Frontal cortex (tissue), 4 donors: ENCODE measurements at places on chromosomes 2 and 18. TPM values are rescaled to one million over a fixed set of nuclear protein-coding genes. Genes with fewer than 3 reads are reported as not detected.

Gene C2orf78
- not detected for total RNA-seq

Gene ABCB11
- under 0.01 TPM for total RNA-seq

Gene STEAP3
- total RNA-seq: under 0.01 TPM

Gene SLC4A3
- 31.8 TPM for total RNA-seq

Gene LAMA3
- total RNA-seq: 1.2 TPM

Gene CAMKMT
- 6.5 TPM for total RNA-seq

Gene MREG
- 2.4 TPM for total RNA-seq

Gene GKN2
- total RNA-seq: not detected

Gene CCBE1
- 32.6 TPM for total RNA-seq

Gene FSIP2
- 2.0 TPM for total RNA-seq

Gene FSHR
- total RNA-seq: not detected

Gene BCL2
- total RNA-seq: 17.9 TPM

Gene FAM228B
- 127 TPM for total RNA-seq

Gene PTH2R
- total RNA-seq: 3.3 TPM

Gene CYP27C1
- 2.4 TPM for total RNA-seq

Gene ANKRD62
- not detected for total RNA-seq

Gene POTEF
- not detected for total RNA-seq

Gene B4GALT6
- 7.7 TPM for total RNA-seq

Gene LHCGR
- total RNA-seq: under 0.01 TPM

Gene RAB6C
- total RNA-seq: 0.41 TPM

Gene ADD2
- 291 TPM for total RNA-seq

Gene CGREF1
- total RNA-seq: 18.3 TPM

GRCh38 chr18:56168049-56168781 lies 470.2 kb downstream of the TXNL1 start:
- DNase-seq: peak; percentile 3

- DNase-seq: no peak
Observed at GRCh38 chr18:22524783-22525182, 107.1 kb upstream of the CTAGE1 start.

DNA sequence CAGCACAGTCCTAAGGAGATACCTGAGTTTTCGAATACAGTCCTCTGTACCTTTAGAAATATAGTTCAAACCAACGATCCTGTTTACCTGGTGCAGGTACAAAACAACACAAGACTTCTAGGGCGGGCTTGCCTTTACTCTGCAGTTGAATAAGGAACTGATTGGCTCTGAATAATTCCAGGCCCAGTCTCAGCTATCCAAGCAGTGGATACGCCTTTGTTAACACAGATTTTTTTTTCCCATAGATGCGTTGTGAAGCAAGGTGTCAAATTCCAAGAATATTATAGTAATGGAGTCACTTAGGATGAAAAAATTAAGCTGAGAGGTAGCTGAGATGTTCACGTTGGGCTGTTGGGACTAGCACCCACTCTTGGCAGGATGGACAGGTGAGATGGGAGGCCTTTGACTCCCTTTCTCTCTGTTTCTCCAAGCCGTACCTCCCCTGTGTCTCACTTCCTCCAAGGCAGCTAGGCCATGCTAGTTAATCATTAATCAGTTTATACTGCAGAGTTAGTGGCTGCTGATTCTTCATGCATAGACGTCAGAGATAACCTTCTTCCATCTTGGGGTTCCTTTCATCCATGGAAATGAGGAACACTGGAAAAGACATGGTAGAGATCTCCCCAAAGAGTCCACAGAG lies 380.8 kb upstream of the ACVR2A start:
- DNase-seq: no peak

- peak; percentile 38 for DNase-seq
Observed at GRCh38 chr18:76823161-76823538, 793 bp downstream of the ZNF236 start.

DNA sequence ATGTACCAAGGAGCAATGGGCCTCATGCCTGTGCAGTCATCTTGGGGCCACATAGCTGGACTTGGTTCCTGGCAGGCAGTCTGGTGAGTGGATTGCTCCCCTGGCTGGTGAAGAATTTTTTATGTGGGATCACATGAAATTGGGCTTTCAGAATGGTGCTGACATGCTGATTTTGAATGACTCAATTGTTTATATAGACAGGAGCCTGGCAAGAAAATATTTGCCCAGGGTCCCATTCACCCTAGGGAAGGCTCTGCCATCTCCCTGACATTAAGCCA lies 266.9 kb downstream of the DYSF start:
- no peak for DNase-seq

GRCh38 chr18:54641734-54642133 lies 50.7 kb downstream of the DYNAP start:
- DNase-seq: no peak

DNA sequence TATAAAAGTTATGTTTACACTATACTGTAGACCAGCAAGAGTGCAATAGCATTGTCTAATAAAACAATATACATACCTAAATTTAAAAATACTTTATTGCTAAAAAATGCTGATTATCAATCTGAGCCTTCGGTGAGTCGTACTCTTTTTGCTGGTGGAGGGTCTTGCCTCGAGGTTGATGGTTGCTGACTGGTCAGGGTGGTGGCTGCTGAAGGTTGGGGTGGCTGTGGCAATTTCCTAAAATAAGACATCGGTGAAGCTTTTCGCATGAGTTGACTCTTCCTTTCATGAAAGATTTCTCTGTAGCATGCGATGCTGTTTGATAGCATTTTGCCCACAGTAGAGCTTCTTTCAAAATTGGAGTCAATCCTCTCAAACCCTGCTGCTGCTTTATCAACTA lies 2.4 kb downstream of the TIGD1 start:
- DNase-seq: no peak

- peak; percentile 72 for DNase-seq
Observed at GRCh38 chr2:101473911-101474701, 806 bp downstream of the RFX8 start.

DNA sequence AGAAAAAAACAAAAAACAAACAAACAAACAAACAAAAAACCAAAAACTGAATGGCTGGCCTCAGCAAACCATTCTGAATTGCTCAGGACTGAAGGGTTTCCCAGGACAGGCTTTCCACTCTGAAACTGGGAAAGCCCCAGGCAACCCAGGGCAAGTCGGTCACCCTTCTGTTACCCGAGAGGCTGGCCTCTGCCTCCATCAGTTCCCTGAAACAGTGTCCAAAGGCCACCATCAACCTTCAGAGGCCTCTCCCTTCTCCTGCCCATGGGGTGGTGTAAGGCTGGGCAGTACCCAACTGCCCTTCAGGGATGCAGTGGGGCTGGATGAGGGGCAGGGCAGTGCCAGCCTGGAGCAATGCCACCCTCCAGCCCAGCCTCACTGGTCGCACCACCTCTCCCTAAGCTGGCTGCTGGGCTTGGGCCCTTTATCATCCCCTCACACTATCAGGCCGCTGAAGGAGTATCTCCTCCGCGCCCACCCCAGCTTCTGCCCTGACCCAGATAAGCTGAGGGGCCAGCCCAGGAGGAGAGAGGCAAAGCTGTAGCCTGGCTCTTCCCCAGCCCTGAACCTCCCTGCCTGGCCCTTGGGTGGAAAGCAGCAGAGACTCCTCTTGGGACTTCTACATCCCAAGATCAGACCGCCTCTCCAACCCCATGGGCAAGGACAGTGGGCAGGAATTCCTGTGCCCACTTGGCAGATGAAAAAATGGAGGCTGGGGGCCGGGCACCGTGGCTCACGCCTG lies 35.9 kb downstream of the ZFP36L2 start:
- DNase-seq: no peak

DNA sequence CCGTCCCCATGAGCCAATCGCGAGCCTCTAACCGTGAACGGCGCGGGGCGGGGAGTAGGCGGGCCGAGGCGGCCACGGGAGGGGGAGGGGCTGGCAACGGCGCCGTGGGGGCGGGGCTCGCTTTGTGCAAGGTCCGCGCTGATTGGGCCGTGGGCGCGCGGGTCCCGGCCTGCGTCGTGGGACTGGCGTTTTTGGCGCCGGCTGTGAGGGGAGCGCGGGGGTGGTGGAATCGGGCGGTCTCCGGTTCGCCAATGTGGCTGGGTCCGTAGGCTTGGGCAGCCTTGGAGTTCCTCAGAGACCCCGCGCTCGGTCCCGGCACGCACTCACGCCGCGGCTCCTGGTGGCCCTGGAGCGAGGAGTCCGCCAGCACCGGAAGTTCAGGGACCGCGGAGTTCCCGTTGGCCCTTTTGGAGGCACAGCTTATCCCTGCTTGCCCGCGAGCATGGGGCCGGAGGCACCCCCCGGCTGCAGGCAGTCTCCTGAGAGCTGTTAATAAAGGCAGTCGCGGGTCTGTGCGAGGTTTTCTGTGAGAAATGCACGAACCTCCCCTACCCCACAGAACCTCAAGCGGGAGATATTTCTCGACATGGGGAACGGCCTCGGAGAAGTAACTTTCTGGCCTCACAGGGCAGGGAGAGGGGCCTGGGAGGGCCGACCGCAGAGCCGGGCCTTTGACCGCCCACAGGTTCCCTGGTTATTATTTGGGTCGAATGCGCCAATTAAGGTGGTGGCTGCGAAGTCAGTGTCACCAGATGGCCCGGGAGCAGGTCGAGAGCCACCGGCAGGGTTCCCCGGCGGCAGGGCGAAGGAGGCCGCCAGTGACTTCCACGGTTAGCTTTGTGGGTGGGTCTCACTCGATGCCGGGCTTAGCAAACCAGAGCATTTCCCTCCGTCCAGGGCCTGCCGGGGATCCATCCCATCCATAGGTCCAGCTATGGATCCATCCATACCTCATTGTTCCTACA lies 574 bp upstream of the NCL start:
- DNase-seq: peak; percentile 98

GRCh38 chr2:64622443-64623241 lies 31.1 kb downstream of the SERTAD2 start:
- no peak for DNase-seq

GRCh38 chr2:112627060-112628040 lies 18.4 kb upstream of the SLC20A1 start:
- DNase-seq: peak; percentile 43

- DNase-seq: no peak
Observed at GRCh38 chr2:150931451-150931850, 330.2 kb downstream of the RBM43 start.

GRCh38 chr18:66419400-66419799 lies 184.5 kb downstream of the CDH19 start:
- no peak for DNase-seq

- DNase-seq: no peak
Observed at GRCh38 chr2:122856696-122857095, 1101.2 kb downstream of the TSN start.

GRCh38 chr18:23451011-23451410 lies 2.1 kb upstream of the RIOK3 start:
- DNase-seq: no peak

GRCh38 chr2:11621410-11621809 lies 48.6 kb downstream of the NTSR2 start:
- no peak for DNase-seq

- DNase-seq: no peak
Observed at GRCh38 chr2:238314576-238314975, 5.7 kb upstream of the TRAF3IP1 start.

GRCh38 chr2:226837334-226837733 lies 1.5 kb downstream of the RHBDD1 start:
- no peak for DNase-seq

DNA sequence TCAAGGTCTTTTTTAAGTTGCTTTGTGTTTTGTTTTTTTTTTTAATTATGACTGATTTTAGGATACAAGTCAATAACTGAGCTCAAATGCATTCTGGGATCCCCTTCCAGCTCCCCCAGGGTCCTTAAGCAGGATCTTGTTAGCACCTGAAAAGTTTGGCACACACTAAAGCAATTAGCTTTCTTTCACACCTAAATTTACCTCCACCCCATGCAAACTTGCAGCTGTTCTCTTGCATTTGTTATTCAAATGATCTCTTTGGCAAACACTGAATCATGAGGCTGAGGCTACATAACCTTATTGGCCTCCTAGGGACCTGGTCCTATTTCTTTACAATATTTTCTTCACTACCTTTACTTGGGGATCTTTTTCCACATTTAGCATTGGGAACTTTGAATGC lies 2026.1 kb upstream of the CELF4 start:
- no peak for DNase-seq

DNA sequence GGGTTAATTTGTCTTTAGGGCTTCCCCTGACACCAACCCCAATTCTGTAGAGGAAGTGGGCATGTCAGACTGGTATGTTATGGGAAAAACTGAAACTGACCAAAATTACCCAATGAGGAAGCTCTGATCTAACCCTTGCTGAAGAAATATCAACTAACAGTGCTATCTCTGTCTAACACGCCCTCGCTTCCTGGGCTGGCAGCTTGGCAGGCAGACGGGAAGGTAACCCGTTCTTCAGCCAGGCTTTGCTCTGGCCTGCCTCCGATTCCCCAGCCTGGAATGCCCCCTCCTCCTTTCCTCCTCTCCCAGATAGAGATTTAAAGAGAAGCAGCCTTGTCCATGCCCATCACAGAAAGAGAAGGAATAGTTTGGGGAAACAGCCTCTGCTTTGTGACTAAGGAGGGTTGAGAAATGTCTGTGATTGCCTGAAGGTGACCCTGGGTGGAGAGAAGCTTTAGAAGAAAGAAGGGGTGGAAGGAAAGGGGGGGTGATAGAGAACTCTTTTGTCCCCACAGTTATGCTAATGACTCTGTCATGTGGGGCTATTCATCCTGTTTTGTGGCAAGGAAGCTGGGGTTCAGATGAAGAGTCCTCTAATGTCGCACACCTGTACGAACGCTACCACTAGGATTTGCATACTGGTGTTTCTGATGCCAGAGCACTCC lies 15.4 kb downstream of the HK2 start:
- no peak for DNase-seq

- DNase-seq: no peak
Observed at GRCh38 chr2:144431392-144431783, 88.5 kb downstream of the ZEB2 start.

DNA sequence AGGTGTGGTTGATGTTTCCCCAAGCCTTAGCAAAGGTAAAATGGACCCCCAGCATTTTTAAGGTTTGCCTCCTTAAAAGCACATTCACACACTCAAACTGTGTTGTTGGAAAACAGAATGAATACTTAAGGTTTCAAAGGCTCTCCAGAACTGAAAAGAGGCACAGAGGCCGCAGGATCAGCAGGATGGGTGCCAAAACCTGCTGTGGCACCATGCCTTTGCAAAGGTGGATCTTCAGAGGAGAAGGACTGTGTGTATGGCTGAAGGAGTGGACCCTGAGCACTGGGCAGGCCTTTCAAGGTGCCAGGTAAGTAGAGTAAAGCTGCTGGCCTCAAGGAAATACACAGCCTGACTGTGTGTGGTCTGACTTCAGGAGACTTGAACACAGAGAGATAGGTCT lies 127.3 kb downstream of the XRCC5 start:
- DNase-seq: no peak

GRCh38 chr2:196331851-196332250 lies 160.5 kb upstream of the STK17B start:
- no peak for DNase-seq
